ENCODE measurements at places on chromosomes 3 and 15.

- DNase-seq, result no peak
Observed at GRCh38 chr3:63228677-63229076, 49.4 kb upstream of the SYNPR start.

DNA sequence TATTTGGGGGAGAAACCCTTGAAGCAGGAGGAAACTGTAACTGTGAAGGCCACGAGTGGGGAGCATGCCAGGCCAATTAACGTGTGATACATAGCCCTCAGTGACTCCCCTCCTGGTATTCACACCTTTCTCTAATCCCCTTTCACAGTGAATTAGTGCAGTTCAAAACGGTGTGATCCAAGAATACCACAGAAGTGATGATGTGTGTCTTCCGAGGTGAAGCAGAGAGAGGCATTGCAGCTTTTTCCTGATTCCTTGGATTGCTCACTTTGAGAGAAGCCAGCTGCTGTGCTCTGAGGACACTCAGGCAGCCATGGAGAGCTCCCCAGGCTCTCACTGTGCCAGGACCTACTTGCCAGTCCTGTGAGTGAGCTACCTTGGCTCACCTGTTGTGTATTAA lies 17.3 kb downstream of the NIPA2 start:
- DNase-seq, result no peak

DNA sequence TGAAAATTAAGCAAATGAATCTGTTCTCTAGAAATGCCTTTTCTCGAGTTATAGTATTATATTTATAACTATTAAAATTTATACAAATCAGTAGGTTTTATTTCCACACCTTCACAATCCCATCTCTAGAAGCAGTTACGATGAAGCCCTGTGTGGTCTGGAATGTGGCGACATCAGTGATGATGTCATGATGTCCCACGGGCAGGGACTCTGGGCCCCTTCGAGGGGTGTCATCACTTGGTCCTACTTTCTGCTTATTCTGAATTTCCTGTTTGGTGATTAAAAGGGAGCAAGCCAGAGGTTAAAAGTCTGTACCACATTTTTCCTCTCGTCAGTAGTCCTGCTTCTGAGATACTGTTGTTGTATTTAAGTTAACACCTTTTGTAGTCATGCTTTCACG lies 67.4 kb downstream of the PIK3R4 start:
- no peak for DNase-seq

- DNase-seq, result no peak
Observed at GRCh38 chr3:142003291-142003690, 126.8 kb downstream of the ATP1B3 start.

DNA sequence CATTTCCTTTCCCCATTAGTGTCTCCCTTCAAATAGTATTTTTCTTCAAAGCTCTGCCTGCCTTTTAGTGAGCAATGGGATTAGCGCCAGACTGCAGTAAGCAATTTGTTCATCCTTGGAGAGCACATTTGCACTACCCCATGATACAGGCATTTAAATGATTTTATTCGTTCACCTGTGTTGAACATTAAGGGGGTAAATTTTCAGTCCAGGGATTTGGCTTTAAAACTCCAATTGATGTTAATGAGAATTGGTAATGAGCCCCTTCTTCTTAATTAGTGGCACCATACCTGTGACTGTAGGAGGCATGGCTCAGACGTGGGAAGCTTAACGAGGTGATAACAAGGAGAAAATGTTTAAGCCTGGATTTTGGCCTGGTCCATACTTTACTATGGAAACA lies 161.4 kb upstream of the NANOGP8 start:
- no peak for DNase-seq
